ENCODE measurements at places on chromosomes 3 and 15. TPM values are rescaled to one million over a fixed set of nuclear protein-coding genes. Genes with fewer than 3 reads are reported as not detected.

Gene USF3
- 30.6 TPM for total RNA-seq

Gene NGLY1
- total RNA-seq = 38.8 TPM

Gene SYNPR
- total RNA-seq = 0.29 TPM

Gene DUOXA2
- not detected for total RNA-seq

Gene CSTA
- not detected for total RNA-seq

DNA sequence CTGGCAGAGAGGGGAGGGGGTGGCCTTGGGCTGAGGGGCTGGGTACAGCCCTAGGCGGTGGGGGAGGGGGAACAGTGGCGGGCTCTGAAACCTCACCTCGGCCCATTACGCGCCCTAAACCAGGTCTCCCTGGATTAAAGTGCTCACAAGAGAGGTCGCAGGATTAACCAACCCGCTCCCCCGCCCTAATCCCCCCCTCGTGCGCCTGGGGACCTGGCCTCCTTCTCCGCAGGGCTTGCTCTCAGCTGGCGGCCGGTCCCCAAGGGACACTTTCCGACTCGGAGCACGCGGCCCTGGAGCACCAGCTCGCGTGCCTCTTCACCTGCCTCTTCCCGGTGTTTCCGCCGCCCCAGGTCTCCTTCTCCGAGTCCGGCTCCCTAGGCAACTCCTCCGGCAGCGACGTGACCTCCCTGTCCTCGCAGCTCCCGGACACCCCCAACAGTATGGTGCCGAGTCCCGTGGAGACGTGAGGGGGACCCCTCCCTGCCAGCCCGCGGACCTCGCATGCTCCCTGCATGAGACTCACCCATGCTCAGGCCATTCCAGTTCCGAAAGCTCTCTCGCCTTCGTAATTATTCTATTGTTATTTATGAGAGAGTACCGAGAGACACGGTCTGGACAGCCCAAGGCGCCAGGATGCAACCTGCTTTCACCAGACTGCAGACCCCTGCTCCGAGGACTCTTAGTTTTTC lies 4.9 kb downstream of the ISL2 start:
- peaks cover 80% of the 10 kb centered on the region for H3K4me1 ChIP-seq
- no peaks in the 10 kb centered on the region for H3K36me3 ChIP-seq
- peak overlapping the region; percentile 74 for H3K27ac ChIP-seq
- DNase-seq = no peak
- peaks cover 31% of the 10 kb centered on the region for H3K27me3 ChIP-seq

- H3K4me1 ChIP-seq = no peaks in the 10 kb centered on the region
- H3K27me3 ChIP-seq = no peaks in the 10 kb centered on the region
- H3K36me3 ChIP-seq = no peaks in the 10 kb centered on the region
- H3K4me3 ChIP-seq = no peak overlapping the region
- peak; percentile 76 for DNase-seq
Measured at GRCh38 chr15:72907733-72908132, 124.2 kb upstream of the ADPGK start.

DNA sequence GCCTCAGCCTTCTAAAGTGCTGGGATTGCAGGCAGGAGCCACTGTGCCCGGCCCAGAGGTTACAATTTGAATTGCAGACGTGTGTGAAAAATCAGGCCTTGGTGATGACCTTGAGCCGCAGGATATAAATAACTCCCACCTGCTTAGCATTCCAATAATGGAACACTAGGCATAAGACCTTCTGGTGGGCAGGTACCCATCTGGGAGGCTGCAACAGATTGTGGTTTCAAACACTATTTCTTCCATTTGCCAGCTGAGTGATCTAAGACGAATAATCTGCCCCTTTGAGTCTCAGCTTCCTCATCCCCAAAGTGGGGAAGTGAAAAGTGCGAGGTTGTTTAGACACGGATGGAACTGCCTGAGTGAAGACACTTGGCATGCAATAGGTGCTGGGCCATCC lies 47.7 kb upstream of the HERC1 start:
- H3K36me3 ChIP-seq = no peaks in the 10 kb centered on the region
- no peaks in the 10 kb centered on the region for H3K27me3 ChIP-seq
- no peak overlapping the region for H3K4me3 ChIP-seq
- no peak for DNase-seq

GRCh38 chr3:56782906-56783305 lies 18.8 kb downstream of the ARHGEF3 start:
- no peak for DNase-seq
- no peak overlapping the region for H3K4me3 ChIP-seq
- H3K27me3 ChIP-seq = no peaks in the 10 kb centered on the region
- H3K36me3 ChIP-seq = no peaks in the 10 kb centered on the region
- peak overlapping the region; percentile 63 for H3K27ac ChIP-seq
